ENCODE measurements at places on chromosomes 16 and 17.

DNA sequence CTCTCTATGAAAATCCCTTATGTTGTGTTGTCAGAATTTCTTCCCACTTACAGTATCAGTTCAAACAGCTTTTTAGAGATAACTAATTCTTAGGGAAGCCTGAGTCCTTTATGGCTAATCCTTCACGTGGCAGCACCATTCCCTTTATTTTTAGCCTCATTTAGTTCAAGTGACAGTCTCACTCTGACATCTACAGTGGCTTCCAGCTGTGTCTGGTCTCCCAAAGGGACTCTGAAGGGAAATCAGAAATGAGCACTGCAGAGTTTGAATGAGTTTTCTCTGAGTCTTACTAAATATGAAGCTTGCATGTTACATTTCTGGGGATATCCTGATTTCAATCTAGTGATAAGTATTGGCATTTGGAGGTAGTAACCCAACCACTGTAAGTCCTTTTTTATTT, 1104.1 kb downstream of the CDH11 start:
- DNase-seq: no peak

- no peak for DNase-seq
These were observed 83.7 kb downstream of the CPPED1 start for GRCh38 chr16:12719972-12720371.

DNA sequence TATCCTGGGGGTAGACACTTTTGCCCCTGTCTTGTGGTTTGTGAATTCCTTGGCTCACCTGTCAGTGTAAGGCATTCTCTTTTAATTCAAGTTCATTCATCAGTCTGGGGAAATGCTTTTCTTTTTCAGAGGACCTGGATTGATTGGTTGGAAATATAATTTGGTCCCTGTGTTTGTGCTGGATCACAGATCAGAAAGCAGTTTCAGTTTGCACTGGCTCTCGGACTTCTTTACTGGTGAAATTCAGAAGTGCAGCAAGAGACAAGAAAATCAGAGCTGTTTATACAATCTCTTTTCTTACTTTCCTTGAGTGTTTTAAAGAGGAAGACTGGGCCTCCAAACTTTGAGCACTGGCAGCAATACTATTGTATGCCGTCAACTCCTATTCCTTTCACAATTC, 161.8 kb upstream of the KCNJ16 start:
- no peak for DNase-seq

DNA sequence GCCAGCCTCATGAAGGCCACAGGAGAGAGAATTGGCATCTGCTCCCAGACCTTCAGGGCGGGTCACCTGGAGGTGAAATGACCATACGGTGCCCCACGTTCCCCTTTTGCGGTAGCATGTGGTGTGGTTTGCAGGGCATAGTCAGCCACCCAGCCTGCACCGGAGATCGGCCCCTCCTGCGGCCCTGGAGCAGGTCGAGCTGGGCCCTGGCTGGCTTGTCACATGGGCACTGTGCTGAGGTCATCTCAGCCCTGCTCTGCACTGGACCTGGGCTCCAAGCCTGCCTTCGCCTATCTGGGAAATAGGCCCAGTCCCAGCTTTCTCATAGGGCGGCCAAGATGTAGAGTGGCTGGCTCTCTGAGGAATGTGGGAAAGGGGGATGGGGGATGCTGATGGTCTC, 16.2 kb downstream of the GSE1 start:
- no peak for DNase-seq

DNA sequence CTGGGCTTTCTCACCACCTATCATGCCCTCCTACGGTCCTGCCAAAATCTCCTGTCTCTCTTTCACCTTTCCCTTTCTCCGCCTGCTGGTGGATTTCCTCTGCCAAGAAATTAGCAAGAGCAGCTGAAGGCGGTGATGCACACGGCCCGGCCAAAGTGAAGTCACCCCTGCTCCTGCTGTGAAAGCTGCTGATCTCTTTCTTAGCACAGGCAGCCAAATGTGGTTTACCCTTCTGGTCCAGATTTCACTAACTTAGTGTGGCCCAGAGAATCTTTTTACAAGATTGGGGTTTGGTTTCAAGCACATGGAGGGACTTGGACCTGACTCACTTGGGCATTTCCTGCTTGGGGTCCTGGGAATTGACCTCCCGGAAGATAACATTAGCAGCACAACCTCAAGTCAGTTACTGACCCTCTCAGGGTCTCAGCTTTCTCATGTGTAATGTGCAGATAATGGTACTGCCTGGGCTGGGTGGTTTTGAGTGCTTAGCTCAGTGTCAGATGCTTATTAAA, 155.7 kb downstream of the SOCS1 start:
- peak; percentile 94 for DNase-seq

DNA sequence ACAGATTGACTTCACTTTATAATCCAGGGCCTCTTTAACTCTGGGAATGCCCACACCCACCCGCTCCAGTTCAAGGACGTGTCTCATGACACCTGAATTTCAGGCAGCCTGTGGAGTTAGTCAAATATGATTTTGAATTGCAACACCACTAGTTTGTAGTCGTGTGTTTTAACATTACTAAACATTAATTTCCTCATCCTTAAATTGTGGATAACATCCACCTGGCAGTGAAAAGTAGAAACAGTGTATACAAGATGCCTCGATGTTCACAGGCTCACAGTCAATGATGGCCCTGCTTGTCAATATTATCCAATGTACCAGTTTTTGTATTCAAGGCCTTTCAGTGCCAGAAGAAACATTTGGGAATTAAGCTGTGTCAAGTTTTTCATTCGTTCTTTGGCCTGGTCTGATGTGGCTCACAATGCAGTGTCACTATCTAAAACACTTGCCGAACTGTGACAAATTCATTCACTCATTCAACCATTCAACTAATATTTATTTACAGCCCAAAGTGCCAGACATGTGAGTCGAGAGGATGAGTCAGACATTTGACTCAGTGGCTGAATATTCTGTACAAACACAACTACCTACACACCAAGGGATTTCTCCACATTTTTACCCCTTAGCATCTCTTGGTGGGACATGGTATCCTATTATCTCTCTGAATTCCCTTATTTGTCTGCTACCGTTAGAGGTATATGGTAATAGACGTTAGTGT, 1.4 kb downstream of the MEIOB start:
- DNase-seq: peak; percentile 11

DNA sequence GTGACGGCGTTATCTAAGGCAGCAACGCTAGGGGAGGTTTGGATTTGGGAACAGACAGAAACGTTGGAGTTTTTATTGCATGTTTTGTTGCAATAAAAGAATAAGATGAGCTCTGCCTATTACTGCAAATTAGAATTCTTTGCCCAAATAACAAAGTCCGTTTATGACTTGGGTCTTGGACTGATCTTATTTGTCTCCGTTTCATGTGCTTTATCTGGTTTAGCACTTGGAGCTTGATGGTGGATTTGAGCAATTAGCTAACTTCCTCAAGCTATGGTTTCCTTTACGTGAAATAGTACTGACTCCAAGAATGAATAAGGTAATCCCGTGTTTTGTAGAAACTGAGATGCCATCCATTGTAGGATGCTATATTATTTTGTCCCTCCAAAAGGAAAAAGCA, 233.0 kb upstream of the IRX5 start:
- DNase-seq: no peak

DNA sequence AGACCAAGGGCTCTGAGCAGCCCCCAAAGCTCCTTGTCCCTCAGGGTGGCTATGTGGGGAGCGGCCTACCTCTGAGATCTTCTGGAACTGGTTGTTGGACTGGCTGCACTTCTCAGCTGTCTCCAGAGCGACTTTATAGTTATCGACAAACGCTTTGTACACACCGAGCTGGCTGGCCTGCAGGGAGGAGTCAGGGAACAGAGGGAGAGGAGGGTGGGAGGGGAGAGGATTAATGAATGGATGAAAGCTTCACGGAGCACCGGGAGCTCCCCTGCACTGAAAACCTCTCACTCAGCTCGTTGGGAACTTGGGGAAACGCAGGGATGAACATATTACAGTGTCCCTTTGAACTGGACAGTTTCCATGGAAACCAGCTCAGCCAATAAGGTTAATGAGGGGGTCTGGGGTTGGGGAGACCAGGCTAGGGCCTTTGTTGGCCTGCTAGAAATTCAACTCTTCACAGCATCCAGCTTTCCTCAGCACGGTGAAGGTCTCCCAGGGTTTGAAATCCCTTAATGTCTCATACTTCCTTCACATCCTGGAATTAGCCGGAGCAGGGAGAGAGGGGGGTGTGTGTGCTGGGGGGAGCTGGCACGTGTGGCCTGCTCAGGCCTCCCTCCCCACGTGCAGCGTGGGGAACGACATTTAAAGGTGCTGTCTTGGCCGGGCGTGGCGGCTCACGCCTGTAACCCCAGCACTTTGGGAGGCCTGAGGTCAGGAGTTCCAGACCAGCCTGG, 86.7 kb downstream of the TIMM22 start:
- no peak for DNase-seq

- DNase-seq: no peak
These were observed 828 bp downstream of the EMP2 start for GRCh38 chr16:10579575-10579964.

DNA sequence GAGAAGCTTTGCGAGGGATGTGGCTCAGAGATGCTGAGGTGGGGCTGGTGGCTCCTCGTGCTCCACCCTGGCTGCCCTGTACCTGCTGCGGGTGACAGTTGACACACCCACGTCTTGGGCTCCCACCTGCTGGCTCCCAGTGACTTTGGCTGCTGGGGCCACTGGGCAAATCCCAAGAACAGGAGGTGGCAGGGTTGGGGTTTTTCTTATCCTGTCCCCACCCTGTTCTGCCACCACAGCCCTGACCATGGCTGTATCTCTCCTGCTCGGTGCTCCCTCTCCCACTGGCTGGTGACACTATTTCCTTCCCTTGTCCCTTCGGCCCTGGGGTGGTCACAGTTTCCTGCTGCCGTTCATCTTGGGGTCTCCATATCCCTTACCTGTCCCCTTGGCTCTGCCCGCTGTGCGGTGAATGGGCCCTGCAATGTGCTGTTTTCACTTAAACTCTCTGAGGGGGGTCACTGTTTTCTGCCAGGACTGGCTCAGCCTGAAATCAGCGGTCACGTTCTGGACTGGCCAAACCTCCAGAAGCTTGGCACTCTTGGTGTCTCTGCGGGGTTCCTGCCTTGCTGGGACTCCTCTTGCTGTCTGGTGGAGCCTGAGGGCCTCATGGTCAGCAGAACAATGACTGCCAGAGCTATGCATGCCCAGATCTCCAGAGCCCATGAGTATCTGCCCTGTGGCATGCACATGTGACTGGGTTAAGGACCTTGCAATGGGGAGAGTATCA, 144.2 kb downstream of the IRF8 start:
- DNase-seq: no peak

DNA sequence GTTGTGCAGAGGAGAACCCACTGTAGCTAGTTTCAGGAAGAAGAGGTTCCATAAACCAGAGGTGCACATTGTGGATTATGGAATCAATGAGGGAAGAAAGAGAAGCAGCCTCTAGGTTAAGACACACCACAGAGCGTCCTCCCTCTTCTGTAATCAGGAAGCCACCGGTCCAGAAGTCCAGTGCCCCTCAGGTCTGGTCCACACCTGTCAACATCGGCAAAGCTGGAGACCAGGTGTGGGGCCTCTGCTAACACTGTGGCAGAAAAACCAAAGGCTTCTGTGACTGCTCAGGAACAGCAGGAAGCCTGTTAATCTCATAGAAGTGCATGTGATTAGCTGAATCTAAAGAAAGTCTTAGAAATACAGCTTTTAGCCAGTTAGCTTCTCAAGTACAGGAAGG, 23.3 kb downstream of the LIMD2 start:
- DNase-seq: no peak

GRCh38 chr17:27569257-27569722, 61.7 kb upstream of the LGALS9 start:
- DNase-seq: no peak

- DNase-seq: no peak
These were observed 27.0 kb upstream of the NXPH3 start for GRCh38 chr17:49548506-49549310.

DNA sequence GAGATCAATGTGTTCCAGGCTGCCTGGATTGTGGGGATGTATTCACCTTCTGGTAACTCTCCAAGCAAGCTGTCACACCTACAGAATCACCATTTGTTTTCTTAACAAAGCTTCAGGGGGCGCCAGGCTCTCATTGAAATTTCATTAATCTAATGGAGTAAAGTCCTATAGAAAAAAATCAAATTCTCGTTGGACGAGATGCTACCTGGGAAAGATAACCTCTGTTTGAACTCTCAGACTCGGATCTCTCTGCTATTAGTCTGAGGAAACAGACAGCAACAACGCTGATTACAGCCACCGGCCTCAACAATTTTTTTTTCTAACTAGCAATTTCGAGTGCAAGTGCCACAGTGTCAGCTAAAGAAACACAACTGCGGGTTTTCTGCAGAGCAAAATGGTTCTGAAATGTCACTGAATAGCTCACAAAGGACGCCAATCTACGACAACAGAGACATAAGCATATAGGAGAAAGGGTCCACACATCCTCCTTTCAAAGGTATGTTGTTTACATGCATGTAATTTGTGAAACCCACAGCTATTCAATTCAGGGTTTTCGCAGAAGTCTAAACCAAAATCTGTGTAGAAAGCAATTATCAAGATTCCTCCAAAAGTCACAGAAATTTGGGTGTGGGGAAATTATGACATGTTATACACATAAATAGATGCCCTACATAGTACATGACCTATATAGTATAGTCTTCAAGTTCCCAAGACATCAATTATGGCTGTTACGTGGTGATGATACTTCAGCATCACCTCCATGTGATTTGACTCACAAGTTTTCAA, 135.8 kb downstream of the SKAP1 start:
- no peak for DNase-seq

- no peak for DNase-seq
These were observed 36.7 kb downstream of the TK2 start for GRCh38 chr16:66513111-66513723.

GRCh38 chr17:12958786-12959185, 59.0 kb downstream of the ELAC2 start:
- DNase-seq: no peak

Data from AG04450 (cell line).